CD4-positive, alpha-beta T cell (primary cell): ENCODE measurements at places on chromosomes 4 and X.

GRCh38 chr4:138644322-138644721, 371.3 kb upstream of the NOCT start:
- DNase-seq = no peak

GRCh38 chr4:152482211-152482610, 53.7 kb downstream of the FBXW7 start:
- no peak for DNase-seq

- no peak for DNase-seq
Measured at GRCh38 chr4:102824398-102824797, 3.0 kb downstream of the UBE2D3 start.

GRCh38 chrX:46757593-46757992, 1.3 kb downstream of the SLC9A7 start:
- peak; percentile 6 for DNase-seq

GRCh38 chr4:58113126-58113525, 1002.9 kb upstream of the IGFBP7 start:
- DNase-seq = no peak

DNA sequence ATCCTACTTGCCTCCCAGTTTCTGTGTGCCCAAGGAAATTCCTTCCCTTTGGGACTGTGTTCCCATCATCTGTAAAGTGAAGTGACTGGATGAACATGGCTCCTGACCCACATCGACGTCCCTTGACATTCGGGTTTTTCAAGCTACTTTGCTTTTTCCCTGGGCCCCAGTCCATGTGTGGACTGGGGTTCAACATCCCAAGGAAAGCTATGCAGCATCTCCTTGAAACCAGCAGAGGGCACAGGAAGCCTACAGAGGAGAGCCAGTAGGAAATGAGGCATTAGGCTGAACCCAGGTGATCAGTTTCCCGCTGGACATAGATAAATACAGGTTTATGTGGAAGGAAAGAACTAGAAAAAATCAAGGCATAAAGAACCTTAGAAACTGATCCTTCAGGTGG, 145.1 kb upstream of the ARHGEF9 start:
- DNase-seq = no peak

DNA sequence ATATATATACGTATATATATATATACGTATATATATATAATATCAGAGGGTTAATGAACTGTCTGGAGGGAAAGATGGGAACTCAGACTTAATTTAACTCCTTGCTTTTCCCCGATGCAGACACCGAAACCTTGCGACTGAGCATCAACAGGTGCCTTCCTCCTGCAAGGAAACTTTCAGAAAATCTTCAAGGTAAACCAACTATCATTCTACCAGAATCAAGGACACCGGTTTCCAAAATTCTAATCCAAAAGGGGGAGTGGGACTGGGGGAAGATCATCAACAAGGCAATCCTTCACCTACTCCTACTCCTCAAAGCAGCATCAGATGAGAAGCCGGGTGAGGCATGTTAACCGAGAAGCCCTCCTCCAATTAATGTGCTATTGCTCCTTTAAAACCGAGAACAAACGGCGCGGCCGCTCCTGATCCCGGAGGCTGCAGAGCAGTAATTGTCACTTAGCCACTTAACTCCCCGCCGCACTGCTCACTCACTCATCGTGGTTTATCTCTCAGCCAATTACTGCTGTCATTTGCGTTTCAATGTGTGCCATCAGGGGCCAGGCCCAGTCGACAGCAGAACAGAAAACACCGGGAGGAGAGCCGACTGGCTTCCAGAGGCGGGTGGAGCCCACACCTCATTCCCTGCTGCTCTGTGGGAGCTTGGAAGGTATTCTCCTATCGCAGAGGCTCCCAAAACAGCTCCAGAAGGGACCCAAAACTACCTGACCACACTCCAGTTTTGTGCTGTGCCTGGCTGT, 61.7 kb downstream of the MAML3 start:
- DNase-seq = no peak

DNA sequence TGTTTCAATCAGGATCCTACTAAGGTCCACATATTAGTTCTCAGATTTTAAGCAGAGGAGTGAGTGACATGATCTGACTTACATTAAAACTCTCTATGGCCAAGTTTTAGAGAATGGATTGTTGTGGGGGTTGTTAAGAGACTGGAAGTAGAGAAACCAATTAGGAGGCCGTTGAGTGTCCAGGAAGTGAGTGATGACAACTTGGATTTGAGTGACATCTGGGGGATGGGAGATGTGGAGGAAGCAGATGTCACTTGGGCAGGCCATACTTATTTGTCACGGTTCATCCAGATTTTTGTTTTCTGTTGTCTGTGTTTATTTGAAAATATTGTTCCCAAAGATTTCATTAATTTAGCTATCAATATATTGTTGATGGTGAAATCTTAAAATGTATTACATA, 28.3 kb downstream of the ADD1 start:
- peak; percentile 8 for DNase-seq

DNA sequence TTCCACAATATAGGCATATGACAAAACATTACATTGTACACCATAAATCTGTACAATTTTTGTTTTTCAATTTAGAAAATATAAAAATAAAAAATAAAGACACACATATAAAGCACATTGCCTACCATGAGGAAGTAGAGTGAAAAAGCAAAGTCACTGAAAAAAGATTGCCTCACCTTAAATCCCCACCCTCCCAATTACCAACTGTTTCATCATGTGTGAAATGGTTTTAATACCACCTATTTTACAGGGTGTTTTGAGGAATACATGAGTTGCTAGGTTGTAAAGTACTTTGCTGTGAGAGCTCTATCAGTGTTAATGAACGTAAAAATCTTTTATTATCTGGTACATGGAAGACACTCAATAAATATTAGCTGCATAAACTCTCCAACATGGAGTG, 373.6 kb upstream of the NDST3 start:
- no peak for DNase-seq

DNA sequence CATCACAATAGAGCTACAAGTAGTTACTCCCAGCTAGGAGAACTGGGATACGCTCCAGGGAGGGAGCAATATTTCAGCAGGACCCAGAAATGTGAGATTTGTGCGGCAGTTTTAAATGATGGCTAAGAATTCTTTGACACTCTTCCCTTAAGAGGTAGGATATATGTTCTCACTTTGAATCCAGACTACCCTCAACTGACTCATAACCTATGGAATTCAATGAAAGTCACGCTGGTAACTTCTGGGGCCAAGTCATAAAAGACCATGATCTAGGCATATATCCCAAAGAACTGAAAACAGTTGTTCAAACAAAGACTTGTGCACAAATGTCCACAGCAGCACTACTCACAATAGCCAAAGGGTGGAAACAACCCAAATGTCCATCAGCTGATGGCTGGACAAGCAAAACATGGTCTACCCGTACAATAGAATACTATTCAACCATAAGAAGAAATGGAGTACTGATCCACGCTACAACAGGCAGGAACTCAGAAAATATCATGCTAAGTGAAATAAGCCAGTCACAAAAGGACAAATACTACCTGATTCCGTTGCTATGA, 10.5 kb downstream of the CD99L2 start:
- no peak for DNase-seq

DNA sequence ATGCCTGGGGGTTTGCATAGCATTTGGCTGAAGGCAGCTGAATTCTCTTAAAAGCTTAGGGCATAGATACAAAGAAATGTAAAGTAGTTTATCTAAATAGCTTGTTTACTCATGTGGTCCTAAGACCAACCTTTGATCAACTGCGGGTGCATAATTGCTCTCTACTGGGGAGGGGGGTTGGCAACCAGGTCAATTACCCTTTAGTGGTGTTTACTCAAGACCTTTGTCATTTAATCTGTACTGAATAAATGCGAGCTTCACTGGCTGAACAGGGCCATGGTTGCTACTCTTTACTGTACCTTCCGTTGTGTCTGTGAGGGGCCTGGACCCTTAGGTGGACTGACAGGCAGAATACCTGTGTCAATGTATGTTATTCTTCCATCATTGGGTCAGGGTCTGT, 102.7 kb upstream of the FAM9C start:
- DNase-seq = no peak

GRCh38 chrX:39532761-39533160, 565.0 kb downstream of the BCOR start:
- DNase-seq = no peak

- peak; percentile 42 for DNase-seq
Measured at GRCh38 chrX:110146521-110146920, 143.6 kb downstream of the TMEM164 start.

DNA sequence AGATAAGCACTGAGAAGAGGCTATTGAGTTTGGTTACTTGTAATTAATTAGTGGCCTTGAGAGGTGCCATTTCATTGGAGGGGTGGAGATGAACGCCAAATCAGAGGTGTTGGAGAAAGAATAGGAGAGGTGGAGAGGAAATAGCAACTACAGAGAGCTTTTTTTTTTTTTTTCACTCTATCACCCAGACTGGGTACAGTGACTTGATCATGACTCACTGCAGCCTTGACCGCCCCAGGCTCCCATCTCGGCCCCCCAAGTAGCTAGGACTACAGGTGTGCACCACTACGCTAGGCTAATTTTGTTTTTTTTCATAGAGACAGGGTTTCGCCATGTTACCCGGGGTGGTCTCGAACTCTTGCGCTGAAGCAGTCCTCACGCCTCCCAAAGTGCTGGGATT, 5.2 kb downstream of the NHS start:
- DNase-seq = no peak

GRCh38 chrX:71912156-71912555, 1.5 kb downstream of the NHSL2 start:
- no peak for DNase-seq

DNA sequence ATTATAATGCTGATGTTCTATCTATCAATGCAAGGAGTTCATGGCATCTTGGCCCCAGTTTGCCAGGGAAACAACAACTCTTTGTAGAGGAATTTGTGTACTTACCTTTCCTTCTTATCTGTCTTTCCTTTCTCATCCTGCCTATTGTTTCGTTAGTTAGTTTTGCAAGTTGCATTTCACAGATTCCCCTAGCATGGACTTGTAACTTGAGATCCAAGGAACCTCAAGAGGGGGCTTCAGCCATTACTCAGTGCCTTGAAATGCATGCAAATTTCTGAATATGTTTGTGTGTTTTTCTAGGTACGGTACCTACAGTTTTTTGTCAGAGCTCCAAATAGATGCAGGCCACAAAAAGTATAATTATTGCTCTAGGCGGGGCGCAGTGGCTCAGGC, 203.6 kb downstream of the LDB2 start:
- no peak for DNase-seq

- no peak for DNase-seq
Measured at GRCh38 chr4:74374561-74375327, 9.8 kb downstream of the EREG start.

DNA sequence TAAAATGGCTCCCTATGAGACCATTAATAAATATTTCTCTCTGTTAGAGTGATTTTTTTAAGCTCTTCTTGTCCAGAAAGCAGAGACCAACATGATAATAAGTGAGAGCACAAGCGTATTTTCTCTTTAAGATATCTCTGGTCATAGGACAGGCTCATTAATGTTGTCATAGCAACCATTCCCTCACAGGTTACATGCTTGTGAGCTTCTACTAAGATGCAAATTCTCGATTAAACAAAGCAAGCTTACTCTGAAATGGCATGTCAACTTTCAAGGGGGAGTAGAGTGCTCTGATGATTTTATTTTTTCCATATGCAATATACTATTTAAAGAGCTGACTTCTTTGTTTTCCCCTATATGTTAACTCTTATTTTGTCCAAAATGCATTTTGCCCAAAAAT, 487.2 kb upstream of the LCORL start:
- no peak for DNase-seq
